ENCODE measurements at places on chromosomes 11 and 22.

DNA sequence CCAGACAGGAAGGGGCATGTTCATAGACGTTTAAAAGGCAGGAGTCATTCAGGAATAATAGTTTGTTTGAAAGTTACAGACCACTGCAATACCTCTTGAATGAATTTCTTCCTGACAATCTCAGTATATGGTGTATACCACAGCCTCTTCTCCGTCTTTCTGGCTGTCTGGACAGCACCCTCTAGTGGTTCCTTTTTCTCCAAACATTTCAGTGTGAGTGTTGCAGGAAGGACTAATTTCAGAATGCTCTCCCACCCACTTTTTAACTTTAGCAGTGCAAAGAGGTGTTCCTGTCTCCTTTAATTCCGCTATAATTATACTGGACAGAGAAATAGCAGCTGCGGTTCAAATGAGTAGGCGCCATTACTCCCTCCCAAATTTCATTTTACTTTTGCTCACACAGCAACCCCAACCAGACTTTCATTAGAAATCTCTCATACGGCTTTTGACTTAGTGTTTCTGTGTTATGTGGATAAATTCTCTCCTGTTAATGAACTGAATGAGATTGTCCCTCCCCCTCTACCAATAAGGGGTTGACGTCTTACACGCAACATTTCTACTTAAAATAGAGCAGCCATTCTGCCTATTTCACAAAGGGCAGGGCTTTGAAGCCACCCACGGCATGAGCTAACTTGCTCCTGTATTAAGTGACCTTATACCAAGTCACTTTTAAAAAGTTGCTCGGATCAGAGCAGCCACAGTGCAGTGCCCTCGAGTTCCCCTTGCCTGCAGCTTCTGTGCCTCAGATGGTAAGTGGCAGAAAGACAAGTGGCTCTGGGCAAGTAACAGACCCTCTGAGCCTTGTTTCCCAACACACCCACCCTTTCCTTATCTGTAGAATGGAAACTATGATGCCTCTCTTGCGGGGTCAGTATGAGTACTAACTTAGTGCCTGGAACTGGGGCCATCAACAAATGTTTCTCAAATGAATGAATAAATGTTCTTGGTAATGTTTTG lies 368.6 kb downstream of the OPCML start:
- H3K27me3 ChIP-seq = peaks cover 65% of the 10 kb centered on the region
- peaks cover 5% of the 10 kb centered on the region for H3K4me1 ChIP-seq
- no peaks in the 10 kb centered on the region for H3K36me3 ChIP-seq
- no peak for DNase-seq
- no peak overlapping the region for H3K4me3 ChIP-seq

DNA sequence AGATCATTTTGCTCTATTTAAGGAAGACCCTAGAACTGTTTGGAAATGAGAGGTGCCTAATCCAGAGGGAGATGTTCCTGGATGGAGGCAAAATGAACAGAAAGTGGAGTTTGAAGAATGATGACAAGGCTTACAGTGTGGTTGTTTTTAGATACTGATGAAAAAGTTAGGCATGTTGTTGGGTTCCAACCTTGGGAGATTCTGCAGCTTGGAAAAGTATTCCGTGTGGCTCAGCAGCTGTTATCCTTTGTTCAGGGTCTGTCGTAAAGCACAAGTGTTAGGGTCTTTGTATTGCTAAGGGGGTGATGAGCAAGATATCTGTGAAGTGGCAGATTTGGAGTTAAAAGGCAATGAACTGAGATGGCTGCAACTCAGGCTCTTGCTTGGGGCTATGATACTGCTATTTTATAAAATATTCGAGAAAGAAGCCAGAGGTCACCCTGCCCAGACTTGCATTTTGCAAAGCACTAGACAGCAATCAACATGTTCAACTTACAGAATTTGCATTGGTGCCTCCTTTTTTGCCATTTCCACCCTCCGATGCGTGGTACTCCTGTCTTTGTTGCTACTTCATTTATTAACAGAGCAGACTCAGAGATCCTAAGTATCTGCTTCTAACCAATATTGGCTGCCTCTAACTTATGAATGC lies 45.3 kb upstream of the POGLUT3 start:
- no peak overlapping the region for H3K4me3 ChIP-seq
- H3K36me3 ChIP-seq = peaks cover 5% of the 10 kb centered on the region
- no peaks in the 10 kb centered on the region for H3K27me3 ChIP-seq
- H3K4me1 ChIP-seq = peaks cover 30% of the 10 kb centered on the region
- no peak for DNase-seq
- peak overlapping the region; percentile 26 for H3K27ac ChIP-seq

- no peak overlapping the region for H3K27ac ChIP-seq
- peak overlapping the region; percentile 60 for H3K4me3 ChIP-seq
- H3K36me3 ChIP-seq = no peaks in the 10 kb centered on the region
- DNase-seq = peak; percentile 40
- peaks cover 36% of the 10 kb centered on the region for H3K27me3 ChIP-seq
Observed at GRCh38 chr11:46238078-46238966, 39.1 kb upstream of the CREB3L1 start.

GRCh38 chr11:90531001-90531400 lies 308.2 kb upstream of the CHORDC1 start:
- H3K36me3 ChIP-seq = no peaks in the 10 kb centered on the region
- DNase-seq = no peak
- H3K27ac ChIP-seq = no peak overlapping the region
- peaks cover 5% of the 10 kb centered on the region for H3K4me1 ChIP-seq
- H3K27me3 ChIP-seq = no peaks in the 10 kb centered on the region
- H3K4me3 ChIP-seq = no peak overlapping the region

- H3K27me3 ChIP-seq = peaks cover 67% of the 10 kb centered on the region
- H3K27ac ChIP-seq = no peak overlapping the region
- DNase-seq = no peak
- H3K4me1 ChIP-seq = no peaks in the 10 kb centered on the region
Observed at GRCh38 chr11:117606211-117606610, 190.8 kb downstream of the DSCAML1 start.

- no peak overlapping the region for H3K27ac ChIP-seq
- peaks cover 14% of the 10 kb centered on the region for H3K4me1 ChIP-seq
- no peak for DNase-seq
- H3K36me3 ChIP-seq = no peaks in the 10 kb centered on the region
- H3K27me3 ChIP-seq = no peaks in the 10 kb centered on the region
Observed at GRCh38 chr22:34879001-34879400, 187.0 kb upstream of the ISX start.

DNA sequence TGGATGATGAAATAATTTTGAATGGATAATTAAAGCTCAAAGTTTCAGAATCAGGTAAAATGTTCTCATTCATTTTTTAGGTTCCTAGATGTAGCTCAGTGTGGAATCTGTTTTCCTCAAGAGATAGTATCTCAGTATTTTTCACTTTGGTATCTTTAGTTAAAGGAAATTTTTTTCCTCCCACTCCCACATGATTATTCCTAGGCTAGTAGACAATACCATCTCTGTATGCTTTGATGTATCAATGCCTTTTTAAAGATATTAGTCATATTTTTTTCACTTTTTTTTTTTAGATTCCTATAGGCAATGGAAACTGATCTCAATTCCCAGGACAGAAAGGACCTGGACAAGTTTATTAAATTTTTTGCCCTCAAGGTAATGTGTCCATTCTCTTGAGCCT lies 26.6 kb downstream of the ATG13 start:
- DNase-seq = no peak
- no peak overlapping the region for H3K4me3 ChIP-seq

DNA sequence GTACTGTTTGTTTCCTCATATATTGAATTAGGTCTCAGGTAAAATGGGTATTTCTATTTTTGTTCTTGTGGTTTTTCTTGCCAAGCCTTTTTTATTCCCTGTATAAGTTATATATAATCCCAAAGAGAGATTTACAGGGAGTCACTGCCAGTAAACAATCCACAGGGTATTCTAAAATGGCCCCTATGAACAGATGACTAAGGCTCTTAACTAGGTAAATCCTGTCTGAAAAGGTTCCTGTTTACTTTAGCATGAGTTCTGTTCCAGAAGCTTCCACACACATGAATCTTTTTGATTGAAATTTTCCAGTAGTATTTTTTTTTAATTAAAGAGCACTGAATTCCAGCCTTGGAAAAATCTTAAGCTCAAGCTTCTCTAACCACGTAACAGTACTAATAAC lies 552.8 kb upstream of the CCDC179 start:
- peaks cover 5% of the 10 kb centered on the region for H3K4me1 ChIP-seq
- DNase-seq = no peak
- no peaks in the 10 kb centered on the region for H3K27me3 ChIP-seq
- H3K36me3 ChIP-seq = peaks cover 2% of the 10 kb centered on the region
- no peak overlapping the region for H3K27ac ChIP-seq

DNA sequence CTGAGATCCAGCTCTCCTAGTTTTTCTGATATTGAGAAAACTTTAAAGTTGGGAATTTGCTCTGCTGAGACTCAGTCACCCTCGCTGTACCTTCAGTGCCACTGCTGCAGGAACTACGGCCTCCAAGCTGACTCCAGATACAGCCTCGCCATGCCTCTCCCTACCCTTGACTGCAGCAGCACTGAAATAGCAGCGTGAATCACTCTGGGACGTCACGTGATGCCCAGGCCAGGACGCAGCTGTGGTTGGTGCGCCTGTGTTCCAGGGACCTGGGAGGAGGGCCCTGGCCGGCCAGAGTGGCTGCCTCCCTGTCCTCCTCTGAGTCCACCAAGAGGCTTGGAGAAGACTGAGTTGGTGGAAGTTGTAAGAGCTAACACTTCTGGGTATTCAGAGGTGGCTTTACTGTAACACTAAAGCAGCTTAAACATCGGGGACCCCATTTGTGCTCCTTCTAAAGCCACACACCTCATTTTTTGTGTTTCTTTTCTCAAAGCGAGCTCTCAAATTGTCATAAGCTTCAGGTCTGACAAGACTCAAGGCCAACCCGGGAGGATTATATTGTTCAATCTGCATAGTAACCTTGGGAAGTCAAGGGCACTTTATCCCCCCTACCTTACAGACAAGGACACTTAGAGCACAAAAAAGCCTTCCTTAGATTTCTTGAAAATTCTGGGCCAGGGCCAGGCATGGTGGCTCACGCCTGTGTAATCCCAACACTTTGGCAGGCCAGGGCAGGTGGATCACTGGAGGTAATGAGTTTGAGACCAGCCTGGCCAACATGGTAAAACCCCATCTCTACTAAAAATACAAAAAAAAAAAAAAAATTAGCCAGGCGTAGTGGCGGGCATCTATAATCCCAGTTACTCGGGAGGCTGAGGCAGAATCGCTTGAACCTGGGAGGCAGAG lies 4.2 kb upstream of the STIP1 start:
- H3K27me3 ChIP-seq = no peaks in the 10 kb centered on the region
- peak overlapping the region; percentile 41 for H3K4me3 ChIP-seq
- peak; percentile 55 for DNase-seq
- H3K4me1 ChIP-seq = peaks cover 30% of the 10 kb centered on the region
- peak overlapping the region; percentile 91 for H3K27ac ChIP-seq
- no peaks in the 10 kb centered on the region for H3K36me3 ChIP-seq

DNA sequence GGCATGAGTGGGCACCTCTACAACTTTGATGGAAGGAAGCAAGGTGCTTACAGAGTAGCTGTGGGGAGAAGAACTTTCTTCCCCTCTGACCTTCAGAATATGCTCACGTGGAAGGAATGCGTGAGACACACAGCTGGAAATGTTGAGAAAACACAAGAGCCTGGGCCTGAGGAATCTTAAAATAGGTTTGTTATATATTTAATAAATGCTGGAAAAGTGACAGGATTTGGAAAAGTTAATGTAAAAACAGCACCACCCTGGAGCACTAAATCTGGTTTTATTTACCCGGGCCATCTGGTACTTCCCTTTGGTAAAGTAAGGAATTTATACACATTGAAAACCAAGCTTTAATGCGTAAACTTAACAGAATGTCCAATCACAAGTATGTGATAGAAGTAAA lies 14.0 kb upstream of the AMPD3 start:
- no peak for DNase-seq
- H3K27ac ChIP-seq = no peak overlapping the region
- H3K4me3 ChIP-seq = no peak overlapping the region
- no peaks in the 10 kb centered on the region for H3K4me1 ChIP-seq
- H3K27me3 ChIP-seq = no peaks in the 10 kb centered on the region
- H3K36me3 ChIP-seq = no peaks in the 10 kb centered on the region

DNA sequence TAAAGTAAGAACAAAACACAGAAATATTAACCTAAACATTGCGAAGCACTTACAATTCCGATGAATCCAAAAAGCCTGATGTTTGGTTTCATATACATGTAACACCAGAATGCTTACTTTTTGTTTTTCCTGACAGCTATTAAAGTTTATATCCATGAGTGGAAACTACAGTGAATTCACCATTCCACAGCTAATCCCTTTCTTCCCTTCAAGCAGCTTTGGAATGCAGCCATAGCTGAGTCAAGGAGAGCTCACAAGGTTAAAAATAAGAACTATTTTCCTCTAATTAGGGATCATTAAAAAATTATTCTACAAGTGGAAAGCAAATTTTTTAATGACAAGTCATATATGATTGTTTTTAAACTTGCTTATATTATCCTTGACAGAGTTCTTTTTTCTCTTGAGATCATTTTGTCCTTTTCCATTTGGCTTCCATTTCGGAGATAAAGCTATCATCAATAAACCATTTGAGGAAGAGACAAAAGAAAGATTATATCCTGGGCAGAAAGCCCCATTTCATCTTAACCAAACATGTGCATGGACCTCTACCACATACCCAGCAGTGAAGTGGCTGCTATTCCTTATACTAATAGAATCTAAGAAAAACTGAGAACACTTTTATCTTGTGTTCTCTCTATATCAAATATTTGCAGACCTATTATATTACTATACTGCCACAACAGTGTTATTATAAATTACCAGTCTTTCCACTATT lies 19.7 kb upstream of the FIBIN start:
- no peak overlapping the region for H3K4me3 ChIP-seq
- no peaks in the 10 kb centered on the region for H3K36me3 ChIP-seq
- no peak overlapping the region for H3K27ac ChIP-seq

DNA sequence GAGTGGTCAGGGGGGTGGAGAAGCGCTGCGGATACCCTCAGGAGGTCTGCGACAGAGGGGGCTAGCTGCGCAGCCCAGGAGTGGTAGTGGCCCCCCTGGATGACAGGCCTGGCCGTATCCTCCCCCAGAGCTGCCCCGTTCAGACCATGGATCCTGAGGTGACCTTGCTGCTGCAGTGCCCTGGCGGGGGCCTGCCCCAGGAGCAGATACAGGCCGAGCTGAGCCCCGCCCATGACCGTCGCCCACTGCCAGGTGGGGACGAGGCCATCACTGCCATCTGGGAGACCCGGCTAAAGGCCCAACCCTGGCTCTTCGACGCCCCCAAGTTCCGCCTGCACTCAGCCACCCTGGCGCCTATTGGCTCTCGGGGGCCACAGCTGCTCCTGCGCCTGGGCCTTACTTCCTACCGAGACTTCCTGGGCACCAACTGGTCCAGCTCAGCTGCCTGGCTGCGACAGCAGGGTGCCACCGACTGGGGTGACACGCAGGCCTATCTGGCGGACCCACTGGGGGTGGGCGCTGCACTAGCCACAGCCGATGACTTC lies 505 bp downstream of the NUDT22 start:
- peak overlapping the region; percentile 66 for H3K27ac ChIP-seq
- H3K4me1 ChIP-seq = peaks cover 24% of the 10 kb centered on the region
- DNase-seq = no peak
- H3K27me3 ChIP-seq = no peaks in the 10 kb centered on the region
- no peaks in the 10 kb centered on the region for H3K36me3 ChIP-seq
